Ovary (tissue), 10 donors: ENCODE measurements at places on chromosomes 11 and 22. TPM values are rescaled to one million over a fixed set of nuclear protein-coding genes. Genes with fewer than 3 reads are reported as not detected.
A peak's percentile ranks its signal among the peaks of the same experiment; 100 is the strongest.

The UQCR10 gene
- 93.1 TPM for polyA plus RNA-seq

- DNase-seq: peak; percentile 84
Observed at GRCh38 chr11:1694064-1694845, 2.7 kb upstream of the KRTAP5-6 start.

DNA sequence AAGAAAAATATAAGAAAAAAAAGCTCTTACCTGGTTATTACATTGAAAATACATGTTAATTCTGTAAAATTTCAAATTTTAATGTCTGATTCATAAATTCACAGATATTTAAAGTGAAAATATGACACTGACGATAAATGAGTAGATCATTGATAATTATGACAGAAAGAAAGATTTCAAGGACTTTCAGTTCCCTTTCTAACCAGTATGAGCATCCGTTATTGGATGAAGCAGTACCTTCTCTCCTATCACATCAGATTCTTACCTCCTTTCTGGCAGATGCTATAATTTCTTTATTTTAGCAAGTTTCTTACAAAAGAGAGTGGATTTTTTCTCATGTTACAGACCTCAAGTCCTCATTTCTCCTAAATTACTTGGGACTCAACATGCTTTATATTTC lies 847.3 kb downstream of the JRKL start:
- DNase-seq: no peak

GRCh38 chr22:29668673-29669072 lies 51.1 kb upstream of the CABP7 start:
- DNase-seq: no peak

The MAJIN gene
- polyA plus RNA-seq: not detected

The CABP4 gene
- polyA plus RNA-seq: 0.62 TPM

The ANO5 gene
- polyA plus RNA-seq: 2.4 TPM

DNA sequence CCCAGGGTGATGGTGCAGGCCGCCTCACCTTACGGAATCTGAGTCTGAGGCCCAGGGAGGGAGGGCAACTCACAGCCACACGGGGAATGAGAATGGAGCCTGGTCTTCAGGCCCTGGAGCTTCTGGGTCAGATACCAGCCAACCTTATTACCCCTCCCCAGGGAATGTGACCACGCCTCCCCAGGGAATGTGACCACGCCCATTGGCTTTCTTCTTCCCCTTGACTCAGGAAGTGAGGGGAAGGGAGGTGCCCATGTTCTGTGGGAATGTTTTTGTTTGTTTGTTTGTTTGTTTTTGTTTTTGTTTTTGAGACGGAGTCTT lies 57.5 kb upstream of the RBFOX2 start:
- no peak for DNase-seq

The PLAAT4 gene
- polyA plus RNA-seq: 67.0 TPM

DNA sequence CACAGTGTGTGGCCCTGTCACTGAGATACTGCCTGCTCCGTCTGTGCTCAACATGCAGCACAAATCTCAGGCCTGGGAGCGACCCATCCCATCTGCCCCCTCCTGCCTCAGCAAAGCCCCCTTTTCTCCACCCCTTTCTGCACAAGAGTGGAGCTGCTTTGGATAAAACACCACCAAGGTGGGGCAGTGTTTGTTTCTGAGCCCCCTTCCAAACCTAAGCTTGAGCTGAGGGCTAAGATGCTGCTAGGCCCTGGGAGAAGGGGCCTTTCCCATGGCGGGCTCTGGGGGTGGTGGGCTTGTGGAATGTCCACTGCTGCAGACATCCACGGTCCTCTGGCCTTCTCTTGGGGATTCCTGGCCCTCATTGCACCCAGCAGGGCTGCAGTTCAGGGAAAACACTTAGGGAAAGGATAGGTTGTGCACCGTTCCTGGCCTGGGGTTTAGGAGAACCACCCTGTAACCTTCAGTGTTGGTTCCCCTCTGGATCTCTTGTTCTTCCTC lies 594.1 kb downstream of the TBC1D22A start:
- DNase-seq: no peak

The KCNA4 gene
- polyA plus RNA-seq: 0.60 TPM

DNA sequence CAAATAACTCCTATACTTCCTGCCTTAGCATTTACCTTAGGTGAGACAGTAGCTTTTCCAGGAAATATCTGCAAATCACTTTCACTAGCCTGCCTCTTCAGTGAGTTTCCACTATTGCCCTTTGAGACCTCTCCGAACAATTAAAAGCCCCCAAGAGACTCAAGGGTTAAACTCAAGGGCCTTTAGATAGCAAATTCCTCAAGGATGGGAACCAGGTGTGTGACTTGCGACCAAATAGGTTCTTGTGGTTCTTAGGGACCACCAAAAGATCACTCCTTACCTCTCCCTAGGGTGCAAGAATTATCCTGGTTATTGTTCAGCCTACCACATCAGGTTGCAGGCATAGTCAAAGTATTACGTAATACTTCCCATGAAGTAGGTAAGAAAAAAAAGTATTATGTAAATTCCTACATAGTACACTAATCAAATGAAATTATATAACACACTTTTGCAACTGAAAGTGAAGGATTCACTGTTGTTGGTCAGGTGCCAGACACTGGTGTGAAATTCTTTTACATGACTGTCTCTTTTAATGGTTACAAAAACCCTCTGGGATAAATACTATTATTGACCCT lies 1.4 kb upstream of the RDX start:
- no peak for DNase-seq

GRCh38 chr11:82315093-82315492 lies 418.6 kb downstream of the FAM181B start:
- DNase-seq: peak; percentile 43

The COX8A gene
- polyA plus RNA-seq: 64.8 TPM

The ANO3 gene
- 0.93 TPM for polyA plus RNA-seq

DNA sequence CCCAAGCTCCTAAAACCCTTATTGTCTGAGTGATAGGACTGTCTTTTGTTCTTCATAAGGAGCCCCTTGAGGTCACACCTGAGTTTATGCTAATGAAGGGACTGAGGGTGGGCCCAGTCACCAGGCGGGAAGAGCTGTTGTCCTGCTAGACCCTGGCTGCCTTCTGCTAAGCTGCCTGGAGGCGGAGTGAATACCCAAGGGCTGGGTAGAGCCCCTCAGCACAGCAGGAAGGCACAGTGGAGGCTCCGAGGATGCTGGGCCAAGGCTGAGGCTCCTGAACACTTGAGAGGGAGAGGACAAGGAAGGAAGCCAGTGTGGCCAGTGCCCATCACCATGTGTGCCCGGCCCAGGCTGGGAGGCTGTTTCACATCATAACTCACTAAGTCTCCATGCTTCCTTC lies 4.8 kb upstream of the PHF21B start:
- no peak for DNase-seq

The CCDC88B gene
- polyA plus RNA-seq: 0.95 TPM

DNA sequence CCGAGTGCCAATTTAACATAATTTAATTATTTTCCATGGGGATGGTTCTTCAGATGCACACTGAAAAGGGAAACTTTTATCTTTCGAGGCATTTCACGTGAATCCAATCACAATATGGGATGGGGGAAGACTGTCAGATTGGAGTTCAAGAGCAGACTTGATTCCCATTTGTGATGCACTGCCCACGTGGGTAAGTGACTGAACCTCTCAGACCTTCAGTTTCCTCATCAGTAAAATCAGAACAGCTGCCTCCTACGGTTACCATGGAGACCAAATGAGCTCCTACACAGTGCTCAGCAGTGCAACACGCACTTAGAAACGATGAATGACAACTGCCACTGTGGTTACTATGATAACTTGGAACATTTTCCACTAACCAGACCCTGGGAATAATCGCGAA lies 21.7 kb downstream of the KIAA0930 start:
- DNase-seq: no peak

The BATF2 gene
- 1.5 TPM for polyA plus RNA-seq

- DNase-seq: no peak
Observed at GRCh38 chr11:125452125-125452470, 44.0 kb downstream of the FEZ1 start.
